Stimulated activated CD4-positive, alpha-beta T cell treated with anti-CD3 and anti-CD28 coated beads, Interleukin-15, amount 100 ng/mL, for 1 hour (primary cell): ENCODE measurements at places on chromosomes 6 and 20.

- no peak for DNase-seq
These were observed 1.1 kb upstream of the ZBTB2 start for GRCh38 chr6:151392427-151392826.

DNA sequence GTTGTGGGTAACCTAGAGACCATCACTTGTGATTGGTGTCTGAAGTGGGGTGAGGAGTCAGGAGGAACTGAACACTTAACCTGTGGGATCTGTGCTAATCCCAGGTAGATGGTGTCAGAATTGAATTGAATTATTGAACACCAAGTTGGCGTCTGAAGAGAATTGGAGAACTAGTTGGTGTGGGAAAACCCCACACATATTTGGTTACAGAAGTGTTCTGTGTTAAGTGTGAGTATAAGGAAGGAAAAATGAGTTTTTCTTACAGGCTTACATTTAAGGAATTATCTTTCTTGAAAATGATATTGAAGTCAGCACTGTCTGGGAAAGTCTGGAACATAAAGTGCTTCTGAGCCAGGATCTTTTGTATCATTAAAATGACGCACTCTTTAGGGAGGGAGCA is 182.9 kb upstream of the ECI2 start:
- DNase-seq = no peak

DNA sequence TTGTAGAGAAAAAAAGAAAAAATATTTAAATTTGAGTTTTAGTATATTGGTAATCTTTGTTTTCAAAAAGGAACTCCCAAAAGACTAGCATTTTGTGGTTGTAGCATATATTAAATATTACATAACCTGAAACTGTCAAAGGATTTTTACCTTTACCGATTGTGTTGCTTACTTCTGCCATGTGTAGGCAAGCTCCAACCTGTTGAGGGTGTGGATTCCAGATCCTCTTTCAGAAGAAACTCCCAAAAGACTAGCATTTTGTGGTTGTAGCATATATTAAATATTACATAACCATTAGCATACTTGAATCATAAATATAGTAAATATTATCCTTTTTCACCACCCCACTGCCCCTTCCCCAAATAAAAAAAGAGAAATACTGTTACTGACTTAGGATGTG is 3.2 kb downstream of the DSE start:
- DNase-seq = no peak

DNA sequence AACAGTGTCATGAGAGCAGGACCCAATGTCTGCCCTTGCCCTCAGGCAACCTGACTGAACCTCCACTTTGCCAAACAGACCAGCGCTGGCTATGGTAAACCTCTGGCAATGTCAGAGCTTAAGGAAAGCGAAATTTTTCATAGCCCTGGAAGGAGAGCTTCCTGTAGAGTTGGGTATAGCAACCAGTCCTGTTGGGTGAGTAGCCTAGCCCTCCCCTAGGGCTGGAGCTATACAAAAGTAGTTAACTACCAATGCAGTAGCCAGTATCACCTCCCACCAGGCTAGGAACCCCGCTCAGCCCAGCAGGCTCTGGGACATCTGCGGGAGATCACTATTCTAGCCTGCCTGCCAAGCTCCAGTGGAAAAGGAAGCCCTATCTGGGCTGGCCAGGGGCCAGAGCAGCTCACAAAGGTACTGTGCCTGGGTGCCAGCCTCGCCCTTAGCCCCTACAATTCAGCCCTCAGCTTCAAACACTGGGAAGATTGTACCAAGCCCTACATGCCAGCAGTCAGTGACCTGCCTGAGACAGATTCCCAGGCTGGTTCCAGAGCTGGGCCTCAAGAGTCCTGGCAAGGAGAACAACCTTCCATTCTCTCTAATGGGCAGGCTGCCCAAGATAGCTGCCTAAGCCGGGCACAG is 7.9 kb downstream of the WFDC3 start:
- no peak for DNase-seq

DNA sequence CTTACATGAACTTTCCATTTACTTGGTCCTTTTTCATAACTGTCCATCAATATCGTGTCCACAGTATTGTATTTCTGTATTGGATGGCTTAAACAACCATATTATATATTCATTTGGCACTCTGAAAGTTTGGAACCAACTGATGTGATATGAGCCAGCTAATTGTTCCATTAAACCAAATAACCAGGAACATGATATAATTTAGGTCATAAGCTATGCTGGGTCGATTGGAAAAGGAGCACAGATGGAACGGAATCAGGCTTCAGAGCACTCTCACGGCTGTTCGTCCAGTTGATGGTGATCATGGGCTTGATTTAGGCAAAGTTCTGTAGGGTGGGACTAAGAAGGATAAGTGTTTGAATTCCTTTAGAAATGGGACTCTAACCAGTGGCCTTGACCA is 142.7 kb downstream of the DNAH8 start:
- no peak for DNase-seq

GRCh38 chr6:6826095-6826901 is 237.8 kb downstream of the LY86 start:
- DNase-seq = no peak

- no peak for DNase-seq
These were observed 27.8 kb upstream of the MROH8 start for GRCh38 chr20:37207171-37207570.

- no peak for DNase-seq
These were observed 92.4 kb downstream of the SMOC2 start for GRCh38 chr6:168533414-168533813.

DNA sequence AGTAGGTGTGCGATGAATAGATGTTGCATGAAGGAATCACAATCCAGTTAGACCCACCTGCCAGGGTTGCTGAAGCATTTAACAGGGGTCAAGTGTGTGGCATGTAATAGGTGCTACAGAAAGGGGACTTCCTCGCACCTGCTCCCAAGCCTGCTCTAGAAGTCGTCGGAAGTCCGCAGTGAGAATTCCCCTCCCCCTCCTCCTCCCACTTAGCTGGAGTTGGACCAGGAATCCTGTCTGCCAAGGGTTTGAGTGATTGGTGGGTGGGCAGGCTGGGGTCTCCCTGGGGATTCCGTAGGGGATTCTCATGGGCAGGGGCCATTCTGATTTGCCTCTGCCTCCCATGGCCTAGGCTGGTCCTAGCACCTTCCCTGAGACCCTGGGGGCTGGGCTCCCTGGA is 10.3 kb downstream of the SCRT2 start:
- no peak for DNase-seq

DNA sequence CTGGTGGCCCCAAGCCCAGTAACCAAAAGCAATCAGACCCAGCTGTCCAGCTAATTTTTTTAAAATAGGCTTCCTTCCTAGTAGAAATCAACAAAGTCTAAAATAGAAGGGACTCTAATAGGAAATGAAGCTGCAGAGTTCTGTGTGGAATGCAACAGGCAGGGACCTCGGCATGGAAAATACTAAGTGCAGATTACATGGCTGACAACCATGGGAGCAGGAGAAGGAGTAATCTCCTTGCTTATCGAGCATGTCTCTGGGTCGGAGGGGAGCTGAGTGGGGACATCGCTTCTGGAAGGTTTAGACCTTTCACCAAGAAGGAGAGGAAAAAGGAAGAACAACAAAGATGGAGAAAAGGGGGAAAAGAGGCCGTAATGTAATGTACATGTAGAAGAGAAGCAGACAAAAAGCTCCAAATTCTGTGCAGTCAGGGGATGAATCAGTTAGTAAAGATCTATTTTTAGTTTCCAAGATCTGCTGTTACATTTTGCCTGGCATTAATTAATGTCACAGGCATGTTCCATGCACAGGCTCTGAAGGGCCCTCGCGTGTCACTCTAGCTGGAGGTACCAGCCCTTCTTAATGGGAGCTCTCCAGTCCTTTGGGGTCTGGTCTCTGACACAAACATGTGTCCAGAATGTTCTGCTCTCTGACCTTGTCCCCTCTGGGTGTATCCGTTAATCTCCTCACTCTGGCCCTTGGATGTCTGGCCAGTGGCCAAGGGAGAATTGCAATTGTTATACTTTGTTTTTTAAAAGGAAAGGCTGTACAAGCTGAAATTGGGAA is 16.6 kb upstream of the ZNF831 start:
- DNase-seq = no peak

DNA sequence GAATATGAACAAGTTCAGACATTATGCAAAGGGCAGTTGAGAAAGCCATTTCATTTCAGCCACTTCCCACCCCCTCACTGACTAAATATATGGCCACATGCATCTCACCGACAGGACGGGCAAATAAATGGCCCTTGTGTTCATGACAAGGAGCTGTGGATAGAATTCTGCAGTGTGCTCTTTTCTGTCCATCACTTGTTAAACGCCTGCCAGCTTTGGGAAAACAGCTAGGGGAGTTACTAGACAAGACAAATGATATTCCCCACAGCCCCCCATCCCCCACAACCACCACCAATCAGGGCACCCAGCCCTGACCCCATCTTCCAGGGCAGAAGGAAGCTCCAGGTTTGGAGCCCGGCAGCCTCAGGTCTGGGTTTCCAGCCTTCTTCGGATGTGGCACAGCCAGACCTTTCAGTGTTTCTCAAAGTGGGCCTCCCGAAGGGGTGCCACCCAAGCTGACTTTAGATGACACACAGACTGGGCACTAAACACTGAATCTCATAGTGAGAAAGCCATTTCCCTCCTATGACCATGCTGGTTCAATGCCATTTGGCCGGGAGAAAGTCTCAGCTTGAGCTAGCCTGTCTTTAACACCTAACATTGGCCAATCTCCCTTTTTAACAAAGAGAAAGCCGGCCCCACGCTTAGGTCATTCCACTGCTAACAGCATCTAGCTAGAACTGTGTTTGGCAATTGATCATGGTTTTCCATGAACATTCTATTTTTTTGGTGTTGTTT is 4.0 kb upstream of the RIPOR3 start:
- DNase-seq = no peak

DNA sequence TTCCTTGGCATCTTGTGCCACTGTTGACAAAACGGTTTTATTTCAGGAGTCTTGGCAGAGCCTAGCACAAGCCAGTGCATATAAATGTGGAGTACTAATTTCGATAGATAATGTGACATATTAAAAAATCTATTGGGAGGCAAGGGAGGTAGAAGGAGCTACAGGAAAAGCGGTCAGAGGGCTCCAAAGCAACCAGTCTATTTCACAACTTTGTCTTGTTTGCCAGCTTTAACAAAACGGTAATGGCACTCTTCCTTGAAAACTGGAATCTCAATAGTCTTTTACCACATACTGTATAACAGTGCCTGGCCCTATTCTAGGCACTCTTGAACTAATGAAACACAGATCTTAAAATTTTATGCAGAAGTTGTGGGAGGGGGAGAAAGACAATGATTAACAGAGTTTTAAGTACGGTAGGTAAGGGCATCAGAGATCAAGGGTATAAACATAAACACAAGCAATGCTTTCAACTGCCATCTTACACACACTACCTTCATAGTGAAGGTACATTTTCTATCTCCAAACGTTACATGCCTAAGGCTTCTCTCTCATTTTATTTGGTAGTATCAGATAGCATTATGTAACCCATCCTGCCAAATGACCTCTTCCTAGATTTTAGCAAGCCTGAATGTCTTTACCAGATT is 33.5 kb upstream of the SYNCRIP start:
- DNase-seq = no peak

GRCh38 chr6:8069631-8070284 is 5.6 kb upstream of the BLOC1S5 start:
- DNase-seq = no peak

- no peak for DNase-seq
These were observed 126.5 kb upstream of the MAN1A1 start for GRCh38 chr6:119476024-119476423.

DNA sequence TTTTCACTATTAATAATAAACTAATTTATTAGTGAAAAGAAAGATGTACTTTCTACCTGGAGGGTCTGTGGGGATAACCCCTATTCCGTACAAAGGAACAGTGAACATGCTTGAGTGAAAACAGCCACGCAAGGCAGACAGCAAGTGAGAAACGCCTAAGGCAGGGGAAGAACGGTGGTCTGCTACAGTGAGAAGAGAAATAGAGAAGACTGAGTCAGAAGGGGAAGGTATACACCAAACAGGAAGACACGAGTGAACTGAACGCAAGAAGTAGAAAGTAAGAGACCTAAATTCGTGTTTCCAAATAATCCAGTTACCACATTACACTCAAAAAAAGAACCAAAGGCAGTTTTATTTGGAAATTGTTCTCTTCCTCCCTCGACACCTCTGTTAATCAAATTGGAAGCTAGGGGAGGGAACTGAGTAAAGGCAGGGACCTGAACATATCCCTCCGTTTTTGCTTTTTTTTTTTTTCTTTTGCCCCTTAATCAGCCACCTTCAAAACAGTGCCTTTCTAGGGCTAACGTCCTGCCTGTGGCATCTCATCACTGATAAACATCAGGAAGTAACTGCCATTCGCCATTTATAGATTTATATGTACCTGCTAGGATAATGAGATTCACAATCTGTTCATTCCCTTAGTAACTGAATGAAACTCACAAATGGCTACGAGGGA is 48.9 kb downstream of the ATXN1 start:
- DNase-seq = no peak

- no peak for DNase-seq
These were observed 165.7 kb upstream of the PTPRK start for GRCh38 chr6:128686084-128686483.

- no peak for DNase-seq
These were observed 30.4 kb downstream of the SLC2A4RG start for GRCh38 chr20:63769891-63770474.

DNA sequence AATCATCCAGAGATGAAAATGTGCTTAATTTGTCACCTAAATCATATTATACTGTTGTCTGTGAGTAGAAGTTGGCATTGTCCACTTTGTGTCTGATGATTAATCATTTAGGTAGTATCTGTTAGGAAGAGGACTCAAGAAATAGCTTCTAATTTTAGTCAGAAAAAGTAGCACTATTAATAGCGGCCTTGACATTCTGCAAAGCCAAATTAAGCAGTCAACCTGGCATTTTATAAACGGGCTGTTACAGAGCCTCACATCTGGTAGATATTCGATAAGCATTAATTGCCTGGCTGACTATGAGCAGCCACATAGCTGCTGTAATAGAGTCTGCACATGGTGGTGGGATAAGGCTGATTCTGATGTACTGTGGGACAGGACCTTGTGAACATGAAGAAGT is 99.5 kb downstream of the KLHL32 start:
- DNase-seq = no peak

DNA sequence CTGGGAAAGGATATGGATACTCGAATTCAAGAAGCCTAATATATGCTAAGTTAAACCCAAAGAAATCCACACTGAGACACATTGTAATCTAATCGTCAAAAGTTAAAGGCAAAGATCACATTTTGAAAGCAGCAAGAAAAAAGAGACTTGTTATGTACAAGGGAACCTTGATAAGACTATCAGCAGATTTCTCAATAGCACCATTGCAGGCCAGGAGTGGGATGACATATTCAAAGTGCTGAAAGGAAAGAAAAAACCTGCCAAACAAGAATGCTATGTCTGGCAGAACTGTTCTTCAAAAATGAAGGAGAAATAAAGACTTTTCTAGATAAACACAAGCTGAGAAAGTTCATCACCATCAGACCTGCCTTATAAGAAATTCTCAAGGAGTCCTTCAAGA is 75.2 kb downstream of the COL21A1 start:
- DNase-seq = no peak

- DNase-seq = no peak
These were observed 42.5 kb downstream of the ID4 start for GRCh38 chr6:19879663-19880062.

DNA sequence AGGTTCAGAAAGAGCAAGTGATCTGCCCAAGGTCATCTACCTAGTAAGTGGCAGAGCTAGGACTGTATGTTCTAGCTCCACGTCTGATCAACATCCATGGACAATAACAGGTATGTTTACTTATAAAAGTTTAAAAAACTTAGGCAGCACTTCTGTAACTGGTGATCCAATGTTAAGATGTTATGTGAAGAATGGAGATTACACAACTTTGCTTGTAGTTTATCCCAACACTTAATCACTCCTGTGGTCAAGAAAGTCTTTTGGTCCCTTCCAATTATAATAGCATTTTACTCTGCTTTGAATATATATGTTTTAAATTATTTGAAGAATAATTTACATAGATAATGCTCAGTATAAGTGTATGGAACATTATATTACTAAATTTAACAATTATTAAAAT is 4.8 kb downstream of the FBXO30 start:
- DNase-seq = no peak
